ENCODE measurements at places on chromosomes 3 and 15.

DNA sequence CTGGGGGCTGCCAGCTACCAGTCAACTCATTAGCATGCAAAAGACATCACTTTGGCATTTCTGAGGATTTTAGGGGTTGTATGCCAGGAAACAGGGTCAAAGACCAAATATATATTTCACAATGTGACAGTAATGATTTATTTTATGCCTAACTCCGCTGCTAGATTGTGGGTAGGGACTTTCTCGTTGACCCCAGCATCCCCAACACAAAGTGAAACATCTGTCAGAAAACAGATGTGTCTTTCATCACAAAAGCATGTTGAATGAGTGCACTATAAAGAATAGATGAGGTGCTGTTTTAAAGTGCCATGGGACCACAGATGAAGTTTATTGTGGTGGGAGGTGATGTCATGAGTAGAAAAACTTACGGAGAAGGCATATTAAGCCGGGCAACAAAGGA is 59.7 kb downstream of the ITPR1 start:
- no peak for DNase-seq

- DNase-seq, result no peak
These were observed 75.8 kb downstream of the ZPLD1 start for GRCh38 chr3:102510663-102511062.

DNA sequence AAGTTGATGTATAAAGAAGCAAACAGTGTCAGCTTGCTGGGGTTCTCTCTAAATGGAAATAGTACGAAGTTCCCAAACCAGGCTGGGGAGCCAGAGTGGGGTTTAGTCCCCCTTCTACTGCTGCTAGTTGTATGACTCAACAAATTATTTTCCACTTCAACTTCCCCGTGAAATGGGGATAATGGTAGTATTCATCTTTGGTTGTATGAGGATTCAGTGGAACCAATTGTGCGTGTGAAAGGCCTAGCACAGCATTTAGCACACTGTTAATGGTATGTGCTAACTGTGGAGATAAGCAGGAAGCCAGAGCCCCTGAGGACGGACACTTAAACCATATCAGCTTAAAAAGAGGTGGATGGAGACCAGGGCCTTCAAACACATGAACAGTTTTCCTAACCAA is 4.2 kb downstream of the SORD start:
- DNase-seq, result no peak

GRCh38 chr3:151933234-151933853 is 59.9 kb downstream of the SUCNR1 start:
- no peak for DNase-seq

DNA sequence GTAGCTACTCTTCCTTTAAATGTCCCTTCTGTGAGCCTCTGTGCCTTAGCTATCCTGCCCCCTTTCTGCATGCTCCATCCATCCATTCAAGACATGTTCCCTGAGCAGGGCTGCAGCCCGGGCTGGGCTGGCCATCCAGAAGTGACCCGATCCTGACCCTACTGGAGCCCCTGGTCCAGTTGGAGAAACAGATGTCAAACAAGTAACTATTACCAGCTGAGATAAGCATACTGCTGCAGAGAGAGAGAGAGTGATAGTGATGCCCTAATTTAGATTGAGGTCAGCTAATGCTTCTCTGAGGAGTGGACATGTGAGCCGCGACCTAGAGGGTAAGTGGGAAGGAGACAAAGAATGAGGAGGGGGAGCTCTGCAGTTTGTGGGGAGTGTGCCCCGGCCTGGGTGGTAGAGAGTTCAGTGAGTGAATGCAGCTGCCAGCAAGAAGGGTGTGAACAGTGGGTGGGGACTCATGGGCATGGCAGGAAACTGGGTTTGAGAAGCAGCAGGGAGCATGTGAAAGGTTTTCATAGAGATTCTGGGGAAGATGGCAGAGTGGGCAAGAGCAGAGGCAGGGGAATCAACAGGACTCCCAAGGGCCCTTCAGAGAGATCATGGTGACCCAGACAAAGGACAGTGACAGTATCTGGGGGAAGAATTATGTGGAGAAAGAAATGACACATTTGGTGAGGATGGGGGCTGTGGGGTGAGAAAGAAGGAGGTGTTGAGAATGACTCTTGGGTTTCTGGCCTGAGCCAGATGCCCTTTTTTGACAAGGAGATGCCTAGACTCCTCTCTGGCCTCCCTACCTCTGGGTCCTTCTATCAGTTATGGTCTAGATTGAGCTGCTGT is 44.9 kb downstream of the CHCHD6 start:
- DNase-seq, result no peak

DNA sequence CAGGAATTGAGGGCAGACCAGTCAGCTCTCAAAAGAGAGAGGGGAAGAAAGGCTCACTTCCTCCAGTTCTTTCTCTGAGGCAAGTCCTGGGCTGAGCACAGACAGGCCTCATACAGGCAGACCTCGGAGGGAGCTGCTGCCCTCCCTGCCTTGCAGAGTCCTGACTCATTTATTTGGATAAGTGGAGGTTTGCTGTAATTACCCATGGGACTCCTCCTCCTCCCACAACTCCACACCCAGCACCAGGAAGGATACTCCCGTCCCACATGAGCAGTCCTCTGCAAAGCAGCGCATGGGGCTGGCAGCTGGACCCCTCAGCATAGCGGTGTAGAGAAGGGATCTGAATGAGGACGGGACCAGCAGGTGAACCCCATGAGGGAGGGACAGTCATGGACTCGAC is 13.4 kb upstream of the SCN10A start:
- no peak for DNase-seq

DNA sequence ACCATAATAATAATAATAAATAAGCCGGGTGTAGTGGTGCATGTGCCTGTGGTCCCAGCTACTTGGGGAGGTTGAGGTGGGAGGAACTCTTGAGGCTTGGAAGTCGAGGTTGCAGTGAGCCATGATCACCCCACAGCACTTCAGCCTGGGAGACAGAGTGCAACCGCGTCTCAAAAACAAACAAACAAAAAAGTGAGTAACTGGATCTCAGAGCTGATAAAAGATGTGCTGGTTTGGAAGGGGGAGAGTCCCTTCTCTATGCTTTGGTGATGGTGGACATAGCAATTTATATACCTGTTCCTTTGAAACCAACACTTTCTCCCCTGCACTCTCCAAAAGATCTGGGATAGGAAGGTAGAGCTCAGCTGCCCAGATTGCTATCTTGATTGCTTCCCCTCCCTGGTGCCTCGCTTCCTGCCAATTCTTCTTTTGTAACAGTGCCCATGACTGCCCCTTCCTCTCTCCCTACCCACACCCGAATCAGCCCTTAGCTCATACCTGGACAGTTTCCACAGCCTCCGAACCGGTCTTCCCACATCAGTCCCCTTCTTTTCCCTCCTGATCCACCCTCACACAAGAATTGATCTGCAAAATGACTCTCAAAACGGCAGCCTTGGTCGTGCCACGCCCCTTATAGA is 55.1 kb upstream of the UBE2E1 start:
- DNase-seq, result no peak

DNA sequence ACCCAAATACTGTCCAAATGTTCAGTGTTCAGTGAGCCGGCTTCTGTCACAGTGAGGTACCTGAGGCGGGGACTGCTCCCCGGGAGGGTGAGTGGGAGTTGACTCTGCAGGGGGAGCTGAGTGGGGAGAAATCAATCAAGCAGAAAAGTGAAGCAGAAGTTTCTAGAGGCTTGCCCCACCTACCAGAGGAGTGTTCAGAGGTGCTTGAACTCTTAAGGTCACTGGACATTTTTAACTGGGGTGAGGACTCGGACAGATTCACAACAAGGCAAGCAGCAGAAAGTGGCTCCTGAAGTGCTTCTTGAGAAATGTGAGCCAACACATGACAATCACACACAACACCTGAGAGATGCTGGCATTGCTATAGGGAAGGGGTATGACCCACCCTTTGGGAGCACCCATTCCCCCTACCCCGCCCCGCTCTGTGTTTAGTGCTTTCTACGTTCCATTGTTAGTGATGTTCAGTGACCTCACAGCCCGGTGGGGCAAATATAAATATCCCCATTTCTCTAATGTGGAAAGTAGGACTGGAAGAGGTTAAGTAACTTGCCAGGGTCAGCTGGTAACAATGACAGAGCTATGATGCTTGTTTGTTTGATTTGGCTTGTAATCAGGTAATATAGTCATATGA is 48.6 kb upstream of the AKAP13 start:
- no peak for DNase-seq

GRCh38 chr3:197031315-197032285 is 2.0 kb upstream of the MELTF start:
- no peak for DNase-seq

GRCh38 chr15:50883903-50884302 is 24.6 kb upstream of the AP4E1 start:
- DNase-seq, result no peak

GRCh38 chr15:34716111-34716510 is 38.7 kb downstream of the GJD2 start:
- DNase-seq, result no peak

DNA sequence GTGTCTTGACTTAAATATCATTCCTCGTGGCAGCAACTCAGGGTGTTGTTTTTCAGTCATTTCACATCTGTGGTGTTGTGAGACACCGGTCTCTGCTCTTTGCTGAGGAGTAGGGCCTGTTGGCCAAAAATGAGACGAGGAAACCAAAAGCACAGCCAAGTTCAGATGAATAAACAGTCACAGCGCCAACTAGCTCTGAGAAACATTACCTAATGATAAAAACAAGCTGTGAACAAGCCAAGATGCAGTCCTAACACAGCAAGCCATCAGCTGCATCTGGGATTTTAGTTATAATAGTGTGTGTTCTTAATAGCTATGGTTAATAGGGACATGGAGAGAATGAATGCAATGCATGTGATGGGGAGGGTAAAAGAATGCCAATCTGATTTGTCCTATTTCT is 843.4 kb upstream of the DPPA4 start:
- DNase-seq, result no peak

GRCh38 chr3:38054499-38055001 is 15.5 kb downstream of the DLEC1 start:
- DNase-seq, result no peak

GRCh38 chr3:128767094-128767750 is 41.2 kb downstream of the RAB7A start:
- DNase-seq, result no peak

GRCh38 chr15:40069178-40070165 is 30.5 kb upstream of the SRP14 start:
- peak; percentile 87 for DNase-seq

GRCh38 chr15:77531191-77532000 is 101.3 kb downstream of the LINGO1 start:
- no peak for DNase-seq

- no peak for DNase-seq
These were observed 25.0 kb upstream of the VPS39 start for GRCh38 chr15:42233107-42233506.

DNA sequence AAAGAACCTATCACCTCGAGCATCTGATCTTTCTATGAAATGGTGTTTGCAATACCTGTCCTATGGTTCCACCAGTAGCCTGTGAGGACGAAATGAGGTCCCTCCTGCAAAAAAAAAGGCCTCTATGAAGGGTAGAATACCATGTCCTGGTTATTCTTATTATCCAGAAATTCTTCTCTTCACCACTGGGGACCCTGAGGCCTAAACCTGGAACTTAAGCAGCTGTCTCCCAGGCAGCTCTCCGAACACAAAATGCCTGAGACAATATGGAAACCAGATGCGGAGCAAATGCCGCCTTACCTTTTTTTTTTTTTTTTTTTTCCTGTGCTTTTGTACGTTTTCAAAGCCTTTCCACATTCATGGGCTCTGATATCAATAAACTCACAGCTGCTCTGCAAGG is 62.1 kb upstream of the WNT5A start:
- no peak for DNase-seq

DNA sequence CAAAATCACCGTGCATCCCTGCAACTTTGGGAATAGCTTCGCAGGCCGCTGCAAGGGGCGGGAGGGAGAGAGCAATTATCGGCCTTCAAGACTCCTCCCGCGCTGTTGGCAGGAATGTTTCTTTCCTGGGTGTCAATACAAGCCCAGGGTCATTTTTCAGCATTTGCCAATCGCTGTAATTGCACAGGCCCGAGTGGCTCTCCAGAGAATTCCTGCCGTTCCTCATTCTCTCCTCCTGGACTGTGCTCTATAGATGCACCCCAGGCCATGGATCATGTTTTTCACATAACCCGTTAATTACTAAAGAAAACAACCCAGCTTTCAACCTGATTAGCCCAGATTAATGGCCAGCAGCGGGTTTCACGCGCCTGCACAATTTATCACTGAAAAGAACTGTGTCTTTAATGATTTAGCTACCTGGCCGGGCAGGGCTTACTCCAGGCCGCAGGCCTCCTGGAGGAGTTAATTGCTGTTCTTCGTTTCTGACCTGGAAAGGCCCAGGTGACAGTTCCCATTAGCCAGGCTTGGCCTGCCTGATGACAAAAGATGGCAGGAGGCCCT is 144.3 kb downstream of the OPA1 start:
- no peak for DNase-seq

DNA sequence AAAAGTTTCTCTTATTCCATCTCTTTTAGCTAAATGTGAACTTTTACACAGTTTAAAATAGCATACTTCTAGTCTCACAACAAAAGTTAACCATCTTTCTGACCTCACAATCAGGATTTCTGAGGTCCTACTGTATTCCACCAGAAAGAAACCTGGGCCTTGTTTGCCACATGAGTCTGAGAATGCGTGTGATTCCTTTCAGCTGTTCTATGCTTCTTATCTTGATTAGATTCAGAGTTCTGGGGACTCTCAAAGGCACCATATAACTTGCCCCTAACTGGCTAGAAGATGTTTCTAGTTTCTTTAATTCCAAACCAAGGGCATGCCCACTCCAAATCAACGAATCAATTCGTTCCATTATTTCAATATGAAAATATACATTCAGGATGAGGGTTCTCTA is 131.1 kb downstream of the ATP8B4 start:
- DNase-seq, result no peak

DNA sequence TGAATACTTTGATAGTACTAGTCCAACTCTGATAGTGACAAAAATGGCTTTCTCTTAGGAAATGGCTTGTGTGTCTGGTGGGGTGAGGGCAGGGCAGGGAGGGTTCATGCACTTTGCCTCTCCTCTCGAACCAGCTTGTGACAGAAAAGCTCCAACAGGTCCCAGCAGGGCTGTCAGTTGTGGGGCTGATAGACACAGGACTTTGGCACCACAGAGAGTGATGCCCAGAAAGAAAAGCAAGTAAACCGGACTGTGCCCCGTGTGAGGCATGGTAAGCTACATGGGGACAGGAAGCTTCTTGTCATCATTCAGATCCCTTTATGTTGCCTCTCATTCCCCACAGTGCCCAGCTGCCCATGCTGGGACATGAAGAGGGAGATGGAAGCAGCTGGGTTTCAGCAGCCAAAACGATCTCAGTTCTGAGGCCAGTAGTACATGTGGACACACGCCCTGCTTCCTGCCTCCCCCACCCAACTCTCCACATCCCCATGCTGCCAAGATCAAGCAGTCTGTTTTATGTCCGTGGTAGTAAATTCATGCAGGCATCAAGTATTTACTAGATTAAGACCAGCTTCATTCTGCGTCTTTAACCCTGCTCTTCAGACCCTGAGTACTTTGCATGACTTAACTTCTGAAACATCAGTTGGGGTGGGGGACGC is 29.7 kb upstream of the LIPC start:
- no peak for DNase-seq

- DNase-seq, result no peak
These were observed 26.3 kb downstream of the KPNA1 start for GRCh38 chr3:122488262-122488973.
